ENCODE measurements at places on chromosomes 5 and 9. TPM values are rescaled to one million over a fixed set of nuclear protein-coding genes. Genes with fewer than 3 reads are reported as not detected.
A peak's percentile ranks its signal among the peaks of the same experiment; 100 is the strongest.

DNA sequence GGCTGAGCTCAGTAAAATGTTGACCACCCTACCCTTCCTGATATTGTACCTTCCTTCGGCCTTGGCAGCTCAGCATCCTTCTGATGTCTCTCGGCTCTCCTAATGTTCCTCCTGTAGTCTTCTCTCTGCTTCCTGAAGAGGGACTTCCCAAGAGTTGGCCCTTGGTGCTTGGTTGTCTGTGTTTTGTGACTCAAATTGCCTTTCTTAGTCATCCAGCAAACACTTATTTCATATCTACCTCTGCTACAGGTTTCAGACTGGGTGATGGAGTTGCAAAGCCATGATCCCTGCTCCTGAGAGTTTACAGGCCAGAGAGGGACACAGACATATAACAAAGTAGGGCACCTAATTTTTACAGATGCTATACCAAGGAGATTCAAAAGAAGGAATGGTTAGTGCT lies 70.1 kb downstream of the SV2C start:
- no peak for DNase-seq
- H3K4me3 ChIP-seq = no peak overlapping the region
- H3K4me1 ChIP-seq = no peaks in the 10 kb centered on the region
- H3K27me3 ChIP-seq = peaks cover 21% of the 10 kb centered on the region
- no peak overlapping the region for H3K27ac ChIP-seq

GRCh38 chr9:132044176-132044875 lies 35.3 kb downstream of the MED27 start:
- H3K4me3 ChIP-seq = no peak overlapping the region
- no peak overlapping the region for H3K27ac ChIP-seq
- DNase-seq = no peak
- no peaks in the 10 kb centered on the region for H3K27me3 ChIP-seq
- peaks cover 3% of the 10 kb centered on the region for H3K36me3 ChIP-seq

DNA sequence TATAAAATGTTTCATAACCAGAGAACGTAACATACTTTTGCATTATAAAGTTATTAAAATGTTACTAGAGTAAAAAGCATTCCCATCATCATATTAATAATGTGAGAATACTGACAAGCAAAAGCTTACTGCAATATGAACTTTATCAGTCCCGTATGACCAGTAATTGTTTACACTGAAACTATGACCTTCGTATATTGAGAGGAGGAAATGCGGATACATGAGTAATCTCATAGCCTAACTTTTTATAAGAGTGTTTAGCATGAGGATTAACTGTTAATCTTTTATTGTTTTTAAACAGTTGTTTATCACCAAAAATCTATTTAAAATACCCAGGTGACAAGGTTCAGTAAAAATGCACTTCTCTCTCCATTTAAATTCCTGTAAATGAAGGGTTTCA lies 272.4 kb downstream of the SLF1 start:
- H3K27me3 ChIP-seq = no peaks in the 10 kb centered on the region
- no peak overlapping the region for H3K27ac ChIP-seq
- H3K4me3 ChIP-seq = no peak overlapping the region
- H3K4me1 ChIP-seq = no peaks in the 10 kb centered on the region
- no peak for DNase-seq
- no peaks in the 10 kb centered on the region for H3K36me3 ChIP-seq

DNA sequence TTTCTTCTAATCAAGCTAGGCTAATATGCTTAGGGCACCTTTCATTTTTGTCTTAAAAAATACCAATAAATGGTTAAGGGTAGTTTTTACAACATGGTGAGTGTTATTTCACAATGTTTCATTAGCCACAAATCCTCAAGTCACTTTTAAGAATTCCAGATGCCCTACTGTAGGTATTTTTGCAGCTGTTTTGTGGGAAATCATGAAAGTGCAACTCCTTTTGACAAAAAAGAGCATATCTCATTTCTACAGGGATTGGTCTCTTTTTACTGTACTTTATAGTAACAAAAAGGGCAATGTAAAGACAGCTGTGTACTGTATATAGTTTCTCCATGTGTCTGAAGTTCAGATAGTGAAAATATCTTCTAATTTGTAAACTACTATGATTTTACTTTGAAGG lies 28.3 kb upstream of the GAS1 start:
- no peak for DNase-seq
- peaks cover 33% of the 10 kb centered on the region for H3K27me3 ChIP-seq
- H3K36me3 ChIP-seq = no peaks in the 10 kb centered on the region
- H3K27ac ChIP-seq = no peak overlapping the region
- H3K4me3 ChIP-seq = no peak overlapping the region

GRCh38 chr9:121206516-121207370 lies 5.1 kb upstream of the RAB14 start:
- H3K4me3 ChIP-seq = no peak overlapping the region
- DNase-seq = peak; percentile 23
- no peaks in the 10 kb centered on the region for H3K27me3 ChIP-seq
- no peaks in the 10 kb centered on the region for H3K36me3 ChIP-seq
- H3K4me1 ChIP-seq = peaks cover 22% of the 10 kb centered on the region
- no peak overlapping the region for H3K27ac ChIP-seq

- no peak overlapping the region for H3K27ac ChIP-seq
- H3K27me3 ChIP-seq = peaks cover 3% of the 10 kb centered on the region
- no peaks in the 10 kb centered on the region for H3K4me1 ChIP-seq
Measured at GRCh38 chr9:108727580-108728111, 128.1 kb downstream of the ACTL7B start.

GRCh38 chr5:167720259-167720658 lies 571.2 kb upstream of the WWC1 start:
- H3K27ac ChIP-seq = no peak overlapping the region
- H3K4me3 ChIP-seq = no peak overlapping the region
- no peaks in the 10 kb centered on the region for H3K36me3 ChIP-seq

- peak; percentile 83 for DNase-seq
- H3K27ac ChIP-seq = peak overlapping the region; percentile 94
- peaks cover 81% of the 10 kb centered on the region for H3K36me3 ChIP-seq
Measured at GRCh38 chr5:177432143-177432838, 5.8 kb downstream of the GRK6 start.

GRCh38 chr9:100084734-100085133 lies 14.1 kb downstream of the ERP44 start:
- H3K4me1 ChIP-seq = peaks cover 80% of the 10 kb centered on the region
- no peaks in the 10 kb centered on the region for H3K27me3 ChIP-seq
- H3K27ac ChIP-seq = no peak overlapping the region
- H3K36me3 ChIP-seq = no peaks in the 10 kb centered on the region
- H3K4me3 ChIP-seq = no peak overlapping the region

DNA sequence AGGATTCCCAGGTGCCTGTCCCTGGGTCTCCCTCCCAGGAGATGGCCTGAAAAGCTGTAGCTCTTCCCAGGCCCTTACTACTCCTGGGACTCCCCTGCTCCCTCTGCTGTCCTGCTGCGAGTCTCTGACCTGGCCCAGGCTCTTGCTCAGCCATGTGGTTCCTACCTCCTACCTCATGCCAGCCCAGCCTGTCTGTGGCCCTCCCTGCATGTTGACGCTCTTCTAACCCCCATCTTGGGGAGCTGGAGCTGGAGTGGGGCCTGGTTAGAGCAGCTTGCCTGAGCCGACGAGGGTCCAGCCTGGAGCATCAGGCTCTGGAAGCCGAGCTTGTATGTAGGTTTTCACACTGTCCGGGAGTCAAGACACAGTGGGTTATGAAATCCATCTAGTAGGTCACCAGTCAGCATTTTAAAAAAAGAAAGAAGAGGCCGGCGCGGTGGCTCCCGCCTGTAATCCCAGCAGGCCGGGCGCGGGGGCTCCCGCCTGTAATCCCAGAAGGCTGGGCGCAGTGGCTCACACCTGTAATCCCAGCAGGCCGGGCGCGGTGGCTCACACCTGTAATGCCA lies 244.4 kb downstream of the FANCC start:
- H3K36me3 ChIP-seq = no peaks in the 10 kb centered on the region
- H3K27me3 ChIP-seq = no peaks in the 10 kb centered on the region
- no peaks in the 10 kb centered on the region for H3K4me1 ChIP-seq
- no peak overlapping the region for H3K4me3 ChIP-seq
- no peak for DNase-seq
- no peak overlapping the region for H3K27ac ChIP-seq

GRCh38 chr5:98042961-98043360 lies 730.5 kb upstream of the RGMB start:
- no peak overlapping the region for H3K4me3 ChIP-seq
- H3K36me3 ChIP-seq = no peaks in the 10 kb centered on the region
- H3K27me3 ChIP-seq = no peaks in the 10 kb centered on the region
- DNase-seq = no peak
- no peaks in the 10 kb centered on the region for H3K4me1 ChIP-seq

- peaks cover 6% of the 10 kb centered on the region for H3K27me3 ChIP-seq
- DNase-seq = no peak
- no peak overlapping the region for H3K27ac ChIP-seq
- H3K4me3 ChIP-seq = no peak overlapping the region
Measured at GRCh38 chr5:129773376-129773775, 25.5 kb downstream of the MINAR2 start.

GRCh38 chr5:96522635-96523355 lies 89.7 kb upstream of the PCSK1 start:
- H3K36me3 ChIP-seq = no peaks in the 10 kb centered on the region
- no peaks in the 10 kb centered on the region for H3K4me1 ChIP-seq

DNA sequence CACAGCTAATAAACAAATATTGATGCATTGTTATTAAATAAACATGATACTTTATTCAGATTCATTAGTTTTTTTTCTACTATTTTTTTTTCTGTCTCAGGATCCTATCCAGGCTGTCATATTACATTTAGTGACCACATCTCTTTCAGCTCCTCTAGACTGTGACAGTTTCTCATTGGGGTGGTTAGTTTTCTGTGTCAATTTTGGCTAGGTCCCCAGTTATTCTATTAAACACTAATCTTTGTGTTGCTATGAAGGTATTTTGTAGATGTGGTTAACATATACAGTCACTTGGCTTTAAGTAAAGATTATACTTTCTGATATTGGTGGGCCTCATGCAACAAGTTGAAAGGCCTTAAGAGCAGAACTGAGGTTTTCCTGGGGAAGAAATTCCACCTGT lies 563.0 kb downstream of the LRRC70 start:
- H3K4me1 ChIP-seq = no peaks in the 10 kb centered on the region
- H3K27me3 ChIP-seq = peaks cover 2% of the 10 kb centered on the region
- H3K36me3 ChIP-seq = no peaks in the 10 kb centered on the region

DNA sequence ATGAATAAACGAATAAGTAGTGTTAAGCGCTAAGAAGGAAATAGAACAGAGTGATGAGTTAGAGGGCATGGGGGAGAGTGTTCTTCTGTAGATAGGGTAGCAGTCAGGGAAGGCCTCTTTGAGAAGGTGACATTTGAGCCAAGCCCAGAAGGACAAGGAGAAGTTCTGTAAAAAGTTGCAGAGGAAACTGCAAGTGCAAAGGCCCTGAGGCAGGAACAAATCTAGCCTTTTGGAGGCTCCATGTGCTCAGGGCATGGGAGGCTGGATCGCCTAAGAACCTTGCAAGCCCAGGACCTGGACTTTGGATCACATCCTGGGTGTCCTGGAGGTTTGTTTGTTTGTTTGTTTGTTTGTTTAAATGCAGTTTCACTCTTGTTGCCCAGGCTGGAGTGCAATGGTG lies 8.0 kb downstream of the EIF4E1B start:
- H3K27ac ChIP-seq = no peak overlapping the region
- H3K36me3 ChIP-seq = no peaks in the 10 kb centered on the region
- no peak for DNase-seq
- H3K4me3 ChIP-seq = no peak overlapping the region
- H3K27me3 ChIP-seq = peaks cover 22% of the 10 kb centered on the region
- peaks cover 2% of the 10 kb centered on the region for H3K4me1 ChIP-seq

- H3K4me1 ChIP-seq = no peaks in the 10 kb centered on the region
- H3K27ac ChIP-seq = no peak overlapping the region
- H3K36me3 ChIP-seq = no peaks in the 10 kb centered on the region
- no peak overlapping the region for H3K4me3 ChIP-seq
Measured at GRCh38 chr5:95261437-95262175, 23.3 kb downstream of the MCTP1 start.

GRCh38 chr9:90816690-90817089 lies 15.1 kb downstream of the SYK start:
- no peak for DNase-seq
- H3K4me3 ChIP-seq = no peak overlapping the region
- H3K27ac ChIP-seq = no peak overlapping the region

DNA sequence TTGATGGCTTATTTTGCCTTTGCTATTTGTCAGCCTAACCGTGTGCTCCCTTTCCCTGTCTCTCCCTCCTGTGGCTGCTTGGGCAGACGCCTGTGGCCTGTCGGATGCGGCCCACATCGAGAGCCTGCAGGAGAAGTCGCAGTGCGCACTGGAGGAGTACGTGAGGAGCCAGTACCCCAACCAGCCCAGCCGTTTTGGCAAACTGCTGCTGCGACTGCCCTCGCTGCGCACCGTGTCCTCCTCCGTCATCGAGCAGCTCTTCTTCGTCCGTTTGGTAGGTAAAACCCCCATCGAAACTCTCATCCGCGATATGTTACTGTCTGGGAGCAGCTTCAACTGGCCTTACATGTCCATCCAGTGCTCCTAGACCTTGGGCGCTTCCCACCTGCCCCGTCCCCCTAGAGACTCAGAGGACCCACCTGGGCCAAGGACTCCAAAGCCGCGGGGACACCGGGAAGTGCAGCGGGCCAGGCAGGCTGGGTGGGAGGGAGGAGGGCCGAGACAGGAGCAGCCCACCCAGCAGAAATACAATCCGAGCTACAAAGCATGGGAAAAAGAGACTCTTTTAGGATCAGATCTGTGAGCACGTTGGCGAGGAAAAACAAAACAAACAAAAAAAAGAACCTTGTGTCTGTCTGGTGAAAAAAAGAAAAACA lies 10.6 kb downstream of the NR2F1 start:
- H3K36me3 ChIP-seq = peaks cover 8% of the 10 kb centered on the region
- peak; percentile 5 for DNase-seq
- peaks cover 73% of the 10 kb centered on the region for H3K27me3 ChIP-seq
- no peak overlapping the region for H3K27ac ChIP-seq
- H3K4me1 ChIP-seq = peaks cover 18% of the 10 kb centered on the region

DNA sequence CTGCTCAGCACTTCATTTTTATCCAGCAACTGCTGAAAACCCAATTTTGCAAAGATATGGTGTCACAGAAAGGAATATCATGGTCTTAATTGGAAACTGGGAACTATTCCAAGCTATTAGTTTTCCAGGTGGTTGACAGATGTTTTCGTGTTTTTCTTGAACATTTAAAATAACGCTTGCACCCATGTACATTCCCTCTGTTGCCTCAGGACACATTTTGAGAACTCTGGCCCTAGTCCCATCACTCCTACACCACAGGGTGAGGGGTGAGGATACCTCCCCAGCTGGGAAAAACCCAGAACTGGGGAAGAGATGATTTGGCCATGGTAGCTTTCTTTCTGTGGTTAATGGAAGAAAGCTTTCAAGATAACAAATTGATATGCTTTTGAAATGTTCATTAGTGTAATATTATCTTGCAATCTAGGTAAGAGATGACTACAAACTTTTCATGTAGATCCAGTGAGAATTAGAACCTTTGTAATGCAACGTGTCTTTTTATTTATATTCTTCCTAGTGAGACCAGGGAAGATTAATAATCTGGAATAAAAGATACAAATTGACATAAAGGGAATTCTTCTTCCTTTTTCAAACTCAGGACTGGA lies 627.0 kb downstream of the RAB3C start:
- H3K4me1 ChIP-seq = peaks cover 8% of the 10 kb centered on the region
- no peaks in the 10 kb centered on the region for H3K36me3 ChIP-seq
- H3K27ac ChIP-seq = no peak overlapping the region
- H3K4me3 ChIP-seq = no peak overlapping the region

- H3K27me3 ChIP-seq = peaks cover 62% of the 10 kb centered on the region
- no peak overlapping the region for H3K27ac ChIP-seq
- DNase-seq = no peak
- no peaks in the 10 kb centered on the region for H3K36me3 ChIP-seq
Measured at GRCh38 chr5:154493274-154493673, 15.2 kb upstream of the HAND1 start.

CCL27 gene
- 0.23 TPM for total RNA-seq

EMB gene
- 37.4 TPM for total RNA-seq

CDH12 gene
- total RNA-seq = not detected

AJM1 gene
- total RNA-seq = 4.3 TPM

PGM5 gene
- total RNA-seq = not detected

CER1 gene
- total RNA-seq = not detected

SNAPC4 gene
- 12.4 TPM for total RNA-seq

XRCC4 gene
- total RNA-seq = 13.7 TPM

GRPEL2 gene
- total RNA-seq = 37.2 TPM

DBH gene
- not detected for total RNA-seq

CCL28 gene
- total RNA-seq = 18.0 TPM
